T-helper 17 cell (primary cell): ENCODE measurements at places on chromosomes 1 and 21.

GRCh38 chr1:11352058-11352715, 79.2 kb downstream of the UBIAD1 start:
- no peak for DNase-seq

GRCh38 chr1:106700211-106700610, 356.3 kb upstream of the PRMT6 start:
- no peak for DNase-seq

DNA sequence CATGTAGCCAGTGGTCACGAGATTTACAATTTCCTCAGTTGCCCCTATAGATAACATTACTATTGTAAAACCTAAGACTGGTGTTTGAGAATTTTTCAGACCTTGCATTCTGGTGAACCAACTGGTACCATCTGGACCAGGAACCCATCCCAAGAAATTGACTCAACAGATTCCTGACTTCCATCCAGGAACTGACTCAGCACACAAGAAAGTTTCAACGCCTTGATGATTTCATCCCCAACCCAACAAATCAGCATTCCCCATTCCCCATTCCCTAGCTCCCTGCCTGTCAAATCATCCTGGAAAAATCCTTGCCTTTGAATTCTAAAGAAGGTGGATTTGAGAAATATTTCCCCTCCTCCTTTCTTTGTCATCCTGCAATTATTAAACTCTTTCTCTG, 529.8 kb upstream of the PRMT6 start:
- no peak for DNase-seq

- no peak for DNase-seq
These were observed 38.2 kb downstream of the NTPCR start for GRCh38 chr1:232988572-232989040.

GRCh38 chr1:168446081-168446480, 97.7 kb downstream of the XCL2 start:
- DNase-seq, result no peak

DNA sequence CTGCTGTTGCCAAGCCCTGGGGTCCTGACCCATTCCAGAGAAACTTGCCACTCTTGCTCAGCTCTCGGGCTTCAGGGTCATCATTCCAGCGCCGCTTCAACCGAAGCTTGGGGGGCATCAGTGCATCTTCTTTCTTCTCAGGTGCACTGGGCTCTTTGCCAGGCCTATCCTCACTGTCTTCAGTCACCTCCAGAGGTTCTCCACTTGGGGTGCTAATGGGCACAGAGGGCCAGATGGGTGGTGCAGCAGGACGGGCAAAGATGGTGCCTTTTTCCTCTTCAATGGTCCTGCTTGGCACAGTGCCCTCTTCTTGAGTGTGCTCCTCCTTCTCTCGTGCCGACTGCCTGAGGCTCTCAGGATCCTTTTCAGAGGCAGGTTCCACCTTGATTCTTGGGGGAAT, 13.3 kb downstream of the ETV3 start:
- no peak for DNase-seq

GRCh38 chr1:59397139-59397858, 100.4 kb downstream of the FGGY start:
- no peak for DNase-seq

- DNase-seq, result no peak
These were observed 635 bp downstream of the ZNF648 start for GRCh38 chr1:182060877-182061276.

- DNase-seq, result no peak
These were observed 2.2 kb downstream of the SMCP start for GRCh38 chr1:152880316-152880715.

GRCh38 chr1:78702426-78702825, 52.8 kb downstream of the IFI44 start:
- DNase-seq, result no peak

DNA sequence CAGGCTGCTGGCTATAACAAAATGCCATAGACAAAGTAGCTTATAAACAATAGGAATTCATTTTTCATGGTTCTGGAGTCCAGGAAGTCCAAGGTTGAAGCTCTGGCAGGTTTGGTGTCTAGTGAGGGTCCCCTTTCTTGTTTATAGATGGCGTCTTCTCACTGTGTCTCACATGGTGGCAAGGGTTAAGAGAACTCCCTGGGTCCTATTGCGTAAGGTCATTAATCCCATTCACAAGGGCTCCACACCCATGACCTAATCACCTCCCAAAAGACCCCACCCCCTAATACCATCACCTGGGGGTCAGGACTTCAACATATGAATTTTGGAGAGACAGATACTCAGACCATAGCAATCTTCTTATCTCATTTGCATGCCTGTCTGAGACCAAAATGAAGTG, 108.9 kb upstream of the USP25 start:
- no peak for DNase-seq

DNA sequence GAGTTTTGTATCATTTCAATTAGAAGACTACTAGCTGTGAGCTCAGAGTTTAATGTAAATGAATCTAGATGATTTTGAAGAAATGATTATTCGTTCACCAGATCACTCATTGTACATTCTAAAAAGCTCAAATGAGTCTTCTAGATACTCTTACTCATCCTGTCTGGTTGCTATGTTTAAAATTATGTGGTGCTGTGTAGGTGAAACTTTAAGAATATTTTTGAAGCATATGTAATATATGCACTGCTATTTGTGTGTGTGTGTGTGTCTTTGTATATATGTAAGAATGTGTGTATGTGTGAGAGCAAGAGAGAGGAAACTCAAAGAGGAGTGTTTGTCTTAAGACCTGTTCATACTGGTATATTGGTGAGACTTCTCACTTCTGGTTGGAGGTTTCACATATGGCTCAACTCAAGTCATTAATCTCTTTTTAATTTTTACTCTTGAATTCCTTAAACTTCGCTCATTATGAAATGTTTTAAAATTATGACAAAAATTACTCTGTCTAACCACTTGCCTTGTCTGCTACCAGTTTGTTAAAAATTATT, 8.6 kb upstream of the C1orf105 start:
- no peak for DNase-seq

DNA sequence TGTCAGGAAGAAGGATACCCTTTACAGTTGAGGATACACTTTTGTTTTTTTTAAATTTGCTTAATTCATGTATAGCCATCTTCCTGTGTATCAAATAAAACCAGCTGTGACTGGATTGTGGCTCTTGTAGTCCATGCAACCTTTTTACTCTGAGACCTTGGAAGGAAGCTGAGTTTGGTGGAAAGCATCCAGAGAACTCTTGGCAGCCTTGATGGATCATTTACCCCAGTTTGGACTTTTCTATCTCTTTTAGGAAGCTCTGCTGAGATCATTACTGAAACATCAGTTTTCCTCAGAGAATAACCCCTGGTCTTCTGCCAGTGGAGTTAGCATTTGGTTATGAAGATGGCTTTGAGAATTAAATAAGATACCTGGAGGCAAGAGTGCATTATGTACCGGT, 21.2 kb upstream of the APOBEC4 start:
- no peak for DNase-seq
